GM18507 (cell line): ENCODE measurements at places on chromosomes 2 and 18.

- no peak for DNase-seq
Observed at GRCh38 chr2:215022418-215022817, 116.0 kb downstream of the ABCA12 start.

GRCh38 chr2:168210895-168211570 lies 36.4 kb downstream of the STK39 start:
- DNase-seq, result no peak

- DNase-seq, result no peak
Observed at GRCh38 chr2:122145856-122146255, 390.4 kb downstream of the TSN start.

DNA sequence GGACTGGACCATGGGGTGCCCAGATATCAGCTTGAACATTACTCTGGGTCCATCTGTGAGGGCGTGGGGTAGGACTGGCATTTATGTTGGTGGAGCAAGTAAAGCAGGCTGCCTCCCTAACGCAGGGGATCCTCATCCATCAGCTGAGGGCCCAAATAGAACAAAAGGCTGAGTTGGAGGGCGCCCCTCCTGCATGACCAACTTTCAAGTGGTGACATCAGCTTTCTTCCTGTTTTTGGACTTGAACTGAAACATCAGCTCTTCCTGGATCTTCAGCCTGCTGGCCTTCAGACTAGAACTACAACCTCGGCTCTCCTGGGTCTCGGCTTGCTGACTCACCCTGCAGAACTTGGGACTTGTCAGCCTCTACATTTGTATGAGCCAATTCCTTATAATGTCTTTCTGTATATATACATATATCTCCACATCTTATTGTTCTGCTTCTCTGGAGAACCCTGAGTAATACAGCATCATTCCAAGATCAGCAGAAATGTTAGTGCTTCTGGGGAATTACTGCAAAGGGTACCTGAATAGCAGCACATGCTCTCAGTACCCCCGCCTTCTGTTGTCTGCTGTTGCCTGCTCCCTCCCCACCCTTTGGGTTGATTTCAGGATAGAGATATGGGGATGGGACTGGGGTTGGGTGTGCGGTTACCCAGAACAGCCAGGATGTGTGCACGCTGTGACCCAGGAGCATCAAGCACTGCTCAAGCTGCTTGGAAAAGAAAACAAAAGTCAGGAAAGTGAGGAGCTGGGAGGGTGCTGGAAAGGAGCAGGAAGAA lies 20.0 kb downstream of the TMEM127 start:
- DNase-seq, result no peak

- no peak for DNase-seq
Observed at GRCh38 chr18:59834267-59834666, 65.5 kb upstream of the PMAIP1 start.

DNA sequence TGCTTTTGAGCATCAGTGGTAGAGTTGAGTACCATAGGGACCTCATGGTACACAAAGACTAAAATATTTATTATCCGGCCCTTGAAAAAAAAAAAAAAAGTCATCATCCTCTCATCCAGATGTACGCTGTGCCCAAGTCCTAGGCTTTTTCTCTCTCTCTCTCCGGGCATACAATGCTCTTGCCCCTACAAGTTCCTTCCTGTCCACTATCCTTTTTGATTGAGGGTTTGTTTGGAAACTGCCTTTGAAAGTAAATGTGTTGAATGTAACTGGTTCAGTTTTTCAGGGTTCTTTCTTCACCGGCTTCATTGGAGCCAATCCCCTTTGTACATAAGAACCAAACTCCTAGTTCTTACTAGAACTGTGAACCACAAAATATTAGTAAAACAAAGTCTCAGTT lies 130.3 kb downstream of the MGAT5 start:
- DNase-seq, result no peak

DNA sequence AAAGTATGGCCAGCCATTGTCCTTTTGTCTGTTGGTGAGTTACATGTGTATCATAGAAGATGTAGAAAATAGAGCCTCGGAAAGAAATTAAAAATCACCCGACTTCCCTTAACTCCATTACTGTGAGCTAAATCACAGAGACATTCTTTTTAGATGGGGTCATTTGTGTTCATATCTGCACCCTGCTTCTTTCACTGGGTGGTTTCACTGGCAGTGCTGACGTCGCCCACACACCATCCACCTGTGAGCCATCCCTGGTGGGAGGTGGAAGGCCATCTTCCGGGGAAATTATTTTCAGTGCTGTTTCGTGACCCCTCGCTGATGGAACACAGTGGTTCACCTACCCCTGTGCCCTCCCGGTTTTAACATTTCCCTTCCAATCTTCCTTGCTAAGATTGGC lies 21.2 kb downstream of the SH3BP4 start:
- DNase-seq, result no peak

DNA sequence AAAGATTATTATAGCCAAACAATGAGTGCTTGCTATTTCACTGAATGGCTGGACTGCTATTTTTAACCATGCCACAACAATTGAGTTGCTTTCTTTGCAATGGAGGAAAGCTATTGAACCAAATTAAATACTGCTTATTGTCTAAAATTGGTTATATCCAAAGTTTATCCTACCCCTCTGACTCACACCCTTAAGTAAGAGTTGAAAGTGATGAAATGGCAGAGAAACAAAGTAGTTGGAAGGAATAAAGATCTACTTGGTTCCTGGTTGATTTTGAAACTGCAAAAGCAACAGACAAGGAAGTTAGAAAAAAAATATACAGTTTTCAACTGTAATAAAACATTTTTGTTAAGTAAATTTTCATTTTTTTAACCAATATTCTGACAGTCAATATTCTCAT lies 47.5 kb downstream of the EML4 start:
- no peak for DNase-seq

DNA sequence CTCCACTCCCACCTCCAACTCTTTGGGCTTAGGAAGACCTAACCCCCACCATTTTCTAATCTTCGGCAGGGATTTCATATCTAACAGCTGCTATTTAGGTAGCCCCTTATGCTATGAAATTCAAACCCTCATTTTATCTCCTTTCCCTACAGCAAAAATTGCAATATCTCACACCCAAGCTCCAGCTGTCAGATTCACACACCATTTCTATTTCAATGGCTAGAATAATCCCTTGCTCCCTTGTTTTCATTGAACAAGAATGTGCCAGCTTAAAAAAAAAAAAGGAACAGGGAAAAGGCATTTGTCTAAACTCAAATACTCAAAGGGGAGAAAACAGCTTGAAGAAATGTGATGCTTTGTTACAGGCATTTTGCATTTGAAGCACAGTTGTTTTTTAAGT lies 850.6 kb upstream of the ACVR2A start:
- DNase-seq, result no peak

DNA sequence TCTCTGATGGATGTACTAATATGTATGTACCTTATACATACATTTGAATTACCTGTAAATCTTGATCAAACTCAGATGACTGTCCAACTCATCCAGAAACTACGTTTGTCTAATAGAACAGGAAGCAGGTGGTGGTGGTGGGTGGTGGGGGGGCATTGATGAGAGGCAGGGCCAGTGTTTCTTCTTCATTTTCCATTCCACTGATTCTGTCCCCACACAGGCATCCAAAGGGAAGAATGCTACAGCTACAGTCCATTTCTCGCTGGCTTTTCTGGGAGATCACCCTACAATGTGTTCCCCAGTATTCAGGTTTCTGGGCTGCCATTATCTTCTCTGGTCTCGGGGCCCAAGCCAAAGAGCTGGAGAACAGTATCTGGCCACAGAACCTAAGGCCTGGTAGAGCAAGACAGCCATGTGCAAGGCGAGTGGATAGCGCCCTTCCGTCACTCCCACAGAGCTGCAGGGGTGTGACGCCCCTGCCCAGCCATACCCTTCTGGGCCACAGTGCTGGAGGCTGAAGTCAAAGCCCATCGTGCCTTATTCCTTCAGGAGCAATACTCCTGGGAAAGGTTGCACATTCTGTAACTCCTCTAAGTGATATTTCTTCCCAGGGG lies 54.5 kb downstream of the BCL11A start:
- DNase-seq, result no peak

- no peak for DNase-seq
Observed at GRCh38 chr2:30373881-30374302, 73.2 kb upstream of the LCLAT1 start.

GRCh38 chr2:172339371-172340010 lies 87.9 kb upstream of the ITGA6 start:
- no peak for DNase-seq

- DNase-seq, result no peak
Observed at GRCh38 chr2:234840336-234840735, 111.5 kb upstream of the SH3BP4 start.

GRCh38 chr2:130341562-130342019 lies 1.1 kb upstream of the IMP4 start:
- no peak for DNase-seq

GRCh38 chr2:236764716-236765115 lies 195.1 kb downstream of the ACKR3 start:
- no peak for DNase-seq

GRCh38 chr2:61536180-61536571 lies 2.0 kb downstream of the XPO1 start:
- no peak for DNase-seq

- DNase-seq, result no peak
Observed at GRCh38 chr2:68091439-68092034, 28.7 kb upstream of the C1D start.

DNA sequence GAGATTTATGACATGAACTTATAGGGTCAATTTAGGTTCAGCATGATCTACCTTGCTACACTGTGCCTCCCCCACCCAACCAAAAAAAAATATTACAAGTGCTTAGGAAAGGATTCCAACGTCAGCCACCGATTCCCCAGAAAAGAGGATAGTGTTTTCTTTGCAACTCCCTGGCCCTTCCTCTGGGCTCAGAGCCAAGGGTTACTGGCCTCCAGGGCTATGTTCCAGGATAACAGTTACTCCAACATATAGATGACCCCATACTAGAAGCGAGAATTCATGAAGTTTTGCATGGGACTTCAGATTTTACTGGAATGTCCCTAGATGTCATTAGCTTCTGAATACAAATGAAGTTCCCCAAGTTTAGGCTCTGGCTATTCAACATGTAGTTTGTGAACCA lies 172.1 kb downstream of the UPP2 start:
- DNase-seq, result no peak

GRCh38 chr2:69837533-69837932 lies 8.1 kb downstream of the GMCL1 start:
- DNase-seq, result no peak

DNA sequence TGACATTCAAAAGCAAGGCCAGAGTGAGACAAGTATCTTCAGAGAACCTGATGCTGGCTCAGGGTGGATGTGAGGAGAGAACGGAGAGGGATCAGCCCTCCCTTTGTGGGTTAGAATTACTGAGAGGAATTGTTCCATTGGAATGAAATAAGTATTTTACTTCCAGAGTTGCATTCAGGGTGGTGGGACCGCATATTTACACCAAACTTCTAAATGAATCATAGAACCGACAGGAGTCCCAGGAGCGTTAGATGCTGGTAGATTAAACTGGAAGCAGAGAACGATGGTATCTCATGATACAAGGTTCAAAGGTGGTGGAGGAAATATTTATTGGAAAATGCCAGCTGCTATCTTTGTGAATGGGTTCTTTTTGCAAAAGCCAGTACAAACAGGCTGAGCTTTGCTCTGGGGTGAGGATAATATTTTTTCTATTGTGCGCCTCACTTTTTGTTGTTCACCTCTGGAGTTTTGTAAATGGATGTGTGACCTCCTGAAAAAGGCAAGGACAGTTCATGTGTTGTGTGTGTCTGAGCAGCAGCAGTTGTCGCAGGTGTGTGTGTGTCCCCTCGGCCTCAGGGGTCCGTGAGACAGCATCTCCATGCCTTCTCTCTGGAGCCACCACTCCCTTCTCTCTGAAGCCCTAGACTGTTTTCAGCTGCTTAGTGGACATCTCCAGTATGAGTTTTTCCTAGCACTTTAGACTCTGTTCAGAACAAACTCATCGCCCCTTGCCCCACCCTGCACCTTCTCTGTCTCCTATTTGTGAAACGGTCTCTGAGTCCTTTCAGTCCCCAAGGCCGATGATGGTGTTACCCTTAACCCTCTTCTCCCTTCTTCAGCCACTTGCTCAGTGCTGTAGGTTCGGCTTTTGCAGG lies 17.8 kb downstream of the MTCL1 start:
- no peak for DNase-seq

GRCh38 chr2:194867328-194867727 lies 789.7 kb upstream of the SLC39A10 start:
- no peak for DNase-seq
